Natural killer cell (primary cell): ENCODE measurements at places on chromosomes 3 and 15. TPM values are rescaled to one million over a fixed set of nuclear protein-coding genes. Genes with fewer than 3 reads are reported as not detected.

GRCh38 chr15:35874260-35874905 is 328.4 kb upstream of the DPH6 start:
- no peak for DNase-seq
- H3K4me3 ChIP-seq: no peak overlapping the region
- no peaks in the 10 kb centered on the region for H3K36me3 ChIP-seq
- H3K27ac ChIP-seq: no peak overlapping the region

- peaks cover 7% of the 10 kb centered on the region for H3K4me1 ChIP-seq
- H3K36me3 ChIP-seq: no peaks in the 10 kb centered on the region
- no peak overlapping the region for H3K27ac ChIP-seq
- no peaks in the 10 kb centered on the region for H3K27me3 ChIP-seq
Observed at GRCh38 chr15:82530606-82531379, 9.5 kb downstream of the RPS17 start.

- peaks cover 88% of the 10 kb centered on the region for H3K4me1 ChIP-seq
- H3K4me3 ChIP-seq: peak overlapping the region; percentile 88
- H3K27ac ChIP-seq: peak overlapping the region; percentile 81
Observed at GRCh38 chr3:196642434-196642833, 2.9 kb downstream of the NRROS start.

GRCh38 chr3:124767691-124768090 is 37.4 kb downstream of the UMPS start:
- DNase-seq: no peak
- no peaks in the 10 kb centered on the region for H3K4me1 ChIP-seq
- H3K27me3 ChIP-seq: no peaks in the 10 kb centered on the region
- H3K27ac ChIP-seq: no peak overlapping the region
- no peak overlapping the region for H3K4me3 ChIP-seq

GRCh38 chr3:96106701-96107100 is 707.7 kb upstream of the EPHA6 start:
- no peak for DNase-seq
- no peak overlapping the region for H3K27ac ChIP-seq
- no peaks in the 10 kb centered on the region for H3K36me3 ChIP-seq
- no peaks in the 10 kb centered on the region for H3K4me1 ChIP-seq

DNA sequence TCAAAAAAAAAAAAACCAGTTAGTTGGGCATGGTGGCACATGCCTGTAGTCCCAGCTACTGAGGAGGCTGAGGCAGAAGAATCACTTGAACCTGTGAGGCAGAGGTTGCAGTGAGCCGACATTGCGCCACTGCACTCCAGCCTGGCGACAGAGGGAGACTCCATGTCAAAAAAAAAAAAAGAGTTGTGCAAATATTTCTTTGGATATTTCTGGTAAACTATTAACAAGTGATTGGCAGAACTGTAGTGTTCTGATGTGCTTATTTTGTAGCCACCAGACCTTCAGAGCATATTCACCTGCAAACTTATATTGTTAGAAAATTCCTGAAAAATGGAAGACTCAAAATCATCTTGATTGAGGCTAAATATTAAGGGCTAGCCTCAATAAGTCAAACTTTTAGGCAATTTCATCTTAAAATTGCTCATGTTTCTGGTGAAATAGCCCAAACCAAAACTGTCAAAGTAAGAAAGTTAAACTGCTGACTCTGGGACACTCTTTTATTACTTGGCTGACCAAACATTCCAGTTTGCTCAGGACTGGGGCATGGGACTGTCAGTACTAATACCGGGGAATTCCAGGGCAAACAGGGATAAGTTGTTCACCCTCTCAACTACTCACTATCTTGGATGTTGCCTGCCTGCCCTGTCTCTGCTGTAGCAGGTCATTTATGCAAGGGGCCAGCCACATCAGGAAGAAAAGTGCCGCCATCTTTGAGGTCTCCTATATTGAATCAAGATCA is 37.0 kb downstream of the ABHD2 start:
- DNase-seq: no peak
- H3K27me3 ChIP-seq: no peaks in the 10 kb centered on the region
- peaks cover 31% of the 10 kb centered on the region for H3K36me3 ChIP-seq
- no peak overlapping the region for H3K4me3 ChIP-seq
- H3K4me1 ChIP-seq: peaks cover 20% of the 10 kb centered on the region
- H3K27ac ChIP-seq: no peak overlapping the region

GRCh38 chr3:30662836-30663235 is 56.4 kb downstream of the TGFBR2 start:
- H3K27ac ChIP-seq: no peak overlapping the region
- no peaks in the 10 kb centered on the region for H3K27me3 ChIP-seq
- no peak for DNase-seq
- H3K4me1 ChIP-seq: peaks cover 51% of the 10 kb centered on the region
- H3K4me3 ChIP-seq: no peak overlapping the region

DNA sequence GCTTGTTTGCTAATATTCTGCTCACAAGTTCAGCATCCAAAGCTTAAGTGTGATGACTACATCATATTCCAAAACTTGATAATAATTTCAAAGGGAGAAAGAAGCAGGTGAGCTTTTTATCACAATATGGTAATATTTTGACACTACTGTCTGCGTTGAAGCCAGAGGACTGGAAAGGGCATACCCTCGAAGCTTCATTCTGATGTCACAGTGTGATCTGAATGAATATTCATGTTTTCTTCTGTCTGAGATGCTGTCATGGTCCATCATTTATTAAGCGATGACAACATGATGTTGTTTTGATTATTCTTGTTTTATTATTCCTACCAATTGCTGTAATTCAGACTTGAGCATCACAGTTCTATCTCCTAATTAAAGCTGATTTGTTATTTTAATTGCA is 625.4 kb downstream of the ZPLD1 start:
- DNase-seq: no peak
- no peak overlapping the region for H3K4me3 ChIP-seq
- H3K4me1 ChIP-seq: no peaks in the 10 kb centered on the region

GRCh38 chr3:148707601-148708380 is 10.1 kb downstream of the AGTR1 start:
- H3K27ac ChIP-seq: no peak overlapping the region
- DNase-seq: no peak
- no peaks in the 10 kb centered on the region for H3K36me3 ChIP-seq
- H3K27me3 ChIP-seq: no peaks in the 10 kb centered on the region

Gene CDCP1
- total RNA-seq: 0.48 TPM

Gene GNAT1
- not detected for total RNA-seq

Gene CPNE9
- total RNA-seq: 0.43 TPM
